ENCODE measurements at places on chromosomes 11 and 22. TPM values are rescaled to one million over a fixed set of nuclear protein-coding genes. Genes with fewer than 3 reads are reported as not detected.

NAALAD2 gene
- under 0.01 TPM for total RNA-seq

OR52A1 gene
- not detected for total RNA-seq

MMP3 gene
- not detected for total RNA-seq

INPP5J gene
- 0.47 TPM for total RNA-seq

IPO7 gene
- 175 TPM for total RNA-seq

OR2D2 gene
- 0.47 TPM for total RNA-seq

APLNR gene
- under 0.01 TPM for total RNA-seq

TENM4 gene
- total RNA-seq = under 0.01 TPM

GALNT18 gene
- total RNA-seq = 3.0 TPM

VPREB1 gene
- total RNA-seq = not detected

CCDC116 gene
- total RNA-seq = 0.09 TPM

MUC2 gene
- under 0.01 TPM for total RNA-seq

CREB3L1 gene
- total RNA-seq = 8.3 TPM

IGLL1 gene
- not detected for total RNA-seq

PNPLA5 gene
- total RNA-seq = not detected

PDGFB gene
- 95.6 TPM for total RNA-seq

BEST1 gene
- 0.28 TPM for total RNA-seq

SSTR3 gene
- total RNA-seq = not detected

SIPA1 gene
- total RNA-seq = 44.3 TPM

NELL1 gene
- total RNA-seq = not detected

HBE1 gene
- total RNA-seq = not detected

PRG2 gene
- total RNA-seq = 0.27 TPM

MS4A15 gene
- total RNA-seq = not detected

CASP4 gene
- total RNA-seq = 142 TPM

OR52E8 gene
- not detected for total RNA-seq

FERMT3 gene
- total RNA-seq = 27.2 TPM

DRAP1 gene
- total RNA-seq = 215 TPM

NRGN gene
- 1.3 TPM for total RNA-seq

PATE4 gene
- not detected for total RNA-seq

TCIRG1 gene
- total RNA-seq = 82.3 TPM

CSNK2A3 gene
- total RNA-seq = 0.99 TPM

PARVA gene
- total RNA-seq = 21.5 TPM

TMPRSS4 gene
- not detected for total RNA-seq

CHRNA10 gene
- 0.66 TPM for total RNA-seq

PANX3 gene
- not detected for total RNA-seq

AP1B1 gene
- 98.3 TPM for total RNA-seq

TRPM5 gene
- not detected for total RNA-seq

OR4C13 gene
- total RNA-seq = not detected

POU2AF2 gene
- total RNA-seq = not detected

SELENOM gene
- total RNA-seq = 38.3 TPM

TESMIN gene
- 0.54 TPM for total RNA-seq

OR51D1 gene
- total RNA-seq = not detected

TTC36 gene
- total RNA-seq = 0.45 TPM

CDC42BPG gene
- total RNA-seq = 0.18 TPM

UBQLN3 gene
- not detected for total RNA-seq

SNX32 gene
- 0.38 TPM for total RNA-seq
